Hematopoietic multipotent progenitor cell treated with erythropoietin and hydrocortisone succinate and interleukin-3 and kit ligand, for 6 days (in vitro differentiated cells): ENCODE measurements at places on chromosomes 2 and 18.
A peak's percentile ranks its signal among the peaks of the same experiment; 100 is the strongest.

DNA sequence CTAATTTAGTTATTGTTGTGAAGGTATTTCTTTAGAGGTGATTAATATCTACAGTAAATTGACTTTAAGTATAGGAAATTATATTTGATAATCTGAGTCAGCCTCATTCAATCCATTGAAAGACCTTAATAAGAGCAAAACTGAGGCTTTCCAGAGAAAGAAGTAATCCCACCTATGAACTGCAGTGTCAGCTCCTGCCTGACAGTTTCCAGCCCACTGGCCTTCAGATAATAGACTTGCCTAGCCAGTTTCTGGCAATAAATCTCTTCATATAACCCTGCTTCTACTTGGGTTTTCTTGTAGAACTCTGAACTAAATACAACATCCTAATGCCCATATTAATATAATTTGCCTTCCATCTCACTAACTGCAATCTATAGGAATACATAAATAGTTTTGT lies 437.9 kb upstream of the UBE2E3 start:
- DNase-seq = no peak

- DNase-seq = no peak
Observed at GRCh38 chr2:236597629-236598028, 28.0 kb downstream of the ACKR3 start.

- no peak for DNase-seq
Observed at GRCh38 chr18:38941711-38942561, 1376.3 kb upstream of the CELF4 start.

DNA sequence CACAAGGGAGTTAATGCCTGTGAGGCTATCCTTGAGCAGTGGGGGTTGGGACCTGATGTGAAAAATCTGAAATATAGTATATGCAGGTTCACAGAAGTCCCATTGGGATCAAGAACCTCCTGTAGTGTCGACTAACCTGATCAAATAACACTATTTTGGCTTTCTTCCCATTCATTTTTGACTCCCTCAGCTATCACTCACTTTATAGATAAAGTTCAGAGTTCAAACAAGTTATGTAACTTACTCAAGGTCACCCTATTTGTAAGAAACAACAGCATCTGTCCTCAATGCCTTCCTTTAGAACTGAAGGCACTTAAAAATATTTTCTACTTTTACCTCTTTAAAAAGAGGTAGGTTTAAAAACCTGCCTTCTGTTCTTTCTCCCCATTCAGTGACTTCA lies 341.6 kb downstream of the DPP10 start:
- DNase-seq = no peak

DNA sequence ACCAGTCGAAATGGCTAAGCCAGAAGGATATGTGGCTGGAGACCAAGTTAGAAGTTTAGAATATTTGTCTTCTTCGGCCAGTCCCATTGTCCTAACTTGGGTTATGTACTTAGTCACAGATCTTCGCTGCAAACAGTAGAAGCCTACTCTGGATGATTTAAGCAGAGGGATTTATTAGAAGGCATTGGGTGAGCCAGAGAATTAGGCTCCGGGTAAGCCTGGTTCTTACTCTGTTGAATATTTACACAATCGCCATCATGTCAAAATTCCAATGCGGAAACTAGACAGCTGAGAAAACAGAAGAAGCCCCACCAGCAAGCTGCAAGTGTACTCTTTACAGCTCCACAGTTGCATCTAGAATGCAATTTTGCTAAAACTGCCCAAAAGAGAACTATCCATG lies 276.6 kb downstream of the CMPK2 start:
- no peak for DNase-seq

- no peak for DNase-seq
Observed at GRCh38 chr18:27540111-27540510, 355.0 kb upstream of the CHST9 start.

DNA sequence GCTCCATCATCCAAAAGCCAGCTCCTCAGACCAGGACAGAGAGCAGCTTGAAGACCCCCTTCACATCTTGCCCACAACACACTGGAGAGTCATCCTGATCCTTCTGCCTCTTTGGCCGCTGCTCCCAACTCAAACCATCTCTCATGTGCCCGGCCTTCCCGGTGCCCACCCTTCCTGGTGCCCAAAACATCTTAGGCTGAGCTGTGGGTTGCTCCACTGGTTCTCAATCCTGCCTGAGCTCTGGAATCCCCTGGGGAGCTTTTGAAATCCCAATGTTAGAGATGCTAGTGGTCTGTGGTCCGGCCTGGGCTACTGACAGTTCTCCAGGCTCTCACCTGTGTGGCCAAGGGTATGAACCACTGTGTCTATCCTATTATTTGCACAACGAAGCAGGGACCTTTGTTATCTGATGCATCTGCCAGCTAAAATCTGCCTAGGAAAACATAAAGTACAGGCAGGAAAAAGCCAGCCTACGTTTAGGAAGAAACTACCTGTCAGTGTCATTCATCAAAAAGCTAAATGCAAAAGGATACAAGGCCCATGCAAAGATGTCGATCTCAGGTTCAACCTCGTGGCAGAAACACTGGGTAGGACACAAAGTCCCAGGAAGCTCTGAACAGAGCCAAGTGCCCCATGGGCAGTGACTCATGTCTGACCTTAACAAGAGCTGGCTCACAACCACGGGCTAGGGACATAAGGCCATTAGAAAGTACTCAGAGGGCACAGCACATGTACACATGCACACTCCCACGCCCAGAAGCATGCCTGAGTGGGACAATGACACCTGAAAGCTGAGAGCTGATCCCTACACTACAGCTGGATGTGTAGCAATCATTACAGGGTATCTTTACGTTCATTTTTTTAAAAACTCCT lies 30.8 kb downstream of the TBC1D8 start:
- DNase-seq = no peak

GRCh38 chr2:88707003-88707402 lies 15.5 kb downstream of the RPIA start:
- DNase-seq = no peak

DNA sequence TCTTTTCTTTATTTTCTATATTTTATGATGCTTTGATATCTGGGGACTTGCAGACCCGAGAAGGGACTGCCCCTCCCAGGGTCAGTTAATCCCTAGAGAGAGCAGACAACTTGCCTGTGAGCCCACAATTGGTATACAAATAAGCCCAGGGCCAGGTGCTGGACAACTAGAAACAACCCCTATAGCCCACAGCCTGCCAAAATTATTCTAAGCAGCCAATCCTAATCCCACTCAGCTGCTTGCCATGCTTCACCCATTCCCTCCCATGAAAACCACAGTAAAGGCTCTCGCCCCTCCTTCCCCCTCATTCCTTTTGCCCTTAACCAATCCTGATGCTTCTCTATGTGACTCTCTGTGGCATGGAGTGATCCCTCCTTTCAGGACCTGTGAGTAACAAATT lies 380.7 kb downstream of the RBM43 start:
- DNase-seq = no peak

DNA sequence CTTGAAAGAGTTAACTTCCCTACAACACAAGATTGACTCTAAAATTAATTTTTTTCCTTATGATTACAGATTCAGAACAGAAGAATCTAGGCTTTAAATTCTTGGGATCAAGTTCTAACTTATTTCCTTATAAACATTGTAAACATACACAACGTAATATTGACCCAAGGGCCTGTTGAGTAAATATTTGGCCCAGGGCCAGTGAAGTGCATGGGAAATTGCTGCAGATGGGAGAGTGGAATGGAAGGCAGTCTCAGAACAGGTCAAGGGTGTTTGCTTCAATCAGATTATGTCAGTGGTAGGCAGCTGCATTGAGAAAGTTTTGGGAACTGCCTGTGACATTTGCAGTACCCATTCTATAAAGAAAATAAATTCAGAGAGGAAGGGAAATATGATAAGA lies 137.6 kb downstream of the MYO1B start:
- no peak for DNase-seq

DNA sequence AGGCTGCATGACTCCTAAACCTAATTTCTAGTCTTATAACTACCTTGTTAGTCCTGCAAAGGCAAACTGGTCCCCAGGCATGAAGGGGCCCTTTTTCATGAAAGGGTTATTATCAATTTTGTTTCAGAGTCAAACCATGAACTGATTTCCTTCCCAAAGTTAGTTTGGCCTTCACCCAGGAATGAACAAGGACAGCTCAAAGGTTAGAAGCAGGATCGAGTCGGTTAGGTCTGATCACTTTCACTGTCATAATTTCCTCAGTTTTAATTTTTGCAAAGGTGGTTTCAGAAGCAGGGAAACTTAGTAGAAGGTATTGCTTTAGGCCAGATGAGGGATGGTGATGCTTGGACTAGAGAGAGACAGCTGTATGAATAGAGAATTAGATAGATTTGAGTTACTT lies 8.7 kb upstream of the ALS2 start:
- no peak for DNase-seq

DNA sequence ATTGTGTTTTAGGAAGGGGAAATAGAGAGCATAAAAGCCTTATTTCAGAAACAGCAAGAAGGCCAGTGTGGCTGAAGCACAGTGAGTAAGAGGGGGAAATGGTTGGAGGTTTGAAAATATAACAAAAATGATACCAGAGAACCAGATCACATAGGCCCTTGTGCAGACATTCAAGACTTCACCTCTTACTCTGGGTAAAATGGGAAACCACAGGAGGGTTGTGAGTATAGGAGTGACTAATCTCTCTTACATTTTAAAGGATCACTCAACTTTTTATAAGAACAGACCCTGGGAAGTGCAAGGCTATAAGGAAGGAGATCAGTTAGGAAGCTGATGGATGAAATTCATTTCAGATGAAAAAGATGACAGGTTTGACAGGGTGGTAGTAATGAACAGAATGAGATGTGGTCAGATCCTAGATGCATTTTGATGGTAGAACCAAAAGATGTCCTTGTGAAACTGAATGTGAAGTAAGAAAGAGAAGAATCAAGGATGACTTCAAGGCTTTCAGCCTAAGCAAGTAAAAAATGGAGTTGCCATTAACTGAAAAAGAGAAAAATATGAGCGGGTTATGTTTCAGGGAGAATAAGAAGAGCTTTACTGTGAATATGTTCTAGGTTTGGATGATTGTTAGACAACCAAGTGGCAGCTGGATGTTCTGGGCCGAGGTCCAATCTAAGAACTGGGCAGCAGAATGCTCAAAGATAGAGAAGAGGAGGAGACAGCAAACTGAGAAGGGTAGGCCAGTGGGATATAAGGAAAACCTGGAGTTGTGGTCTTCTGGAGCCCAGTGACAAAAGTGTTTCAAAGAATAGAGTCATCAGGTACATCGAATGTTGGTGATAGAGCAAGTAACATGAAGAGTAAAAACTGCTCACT lies 65.1 kb downstream of the USP40 start:
- DNase-seq = no peak

GRCh38 chr2:16088035-16088801 lies 147.9 kb downstream of the MYCN start:
- DNase-seq = peak; percentile 9

- no peak for DNase-seq
Observed at GRCh38 chr2:14654835-14655282, 22.3 kb downstream of the LRATD1 start.

GRCh38 chr18:10840743-10841142 lies 308.6 kb downstream of the PIEZO2 start:
- peak; percentile 54 for DNase-seq

DNA sequence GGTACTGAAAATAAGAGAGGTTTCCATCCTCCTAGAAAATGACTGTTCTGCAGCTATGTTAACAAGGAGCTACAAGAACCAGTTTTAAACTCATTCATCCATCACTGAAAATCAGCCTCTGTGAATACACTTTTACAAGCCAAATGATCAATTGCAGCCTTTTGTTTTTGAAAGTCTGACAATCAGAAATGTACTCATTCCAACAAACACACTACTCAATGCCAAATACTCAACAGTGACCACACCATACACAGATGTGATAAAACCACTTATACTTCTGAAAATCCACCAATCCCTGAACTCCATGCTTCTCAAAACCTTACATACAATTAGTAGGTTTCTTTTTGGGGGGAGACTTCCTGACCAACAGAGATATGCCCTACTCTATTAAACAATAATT lies 663.9 kb upstream of the CHAC2 start:
- DNase-seq = no peak

GRCh38 chr18:59697236-59697932 lies at the start of gene CCBE1:
CCBE1 (minus strand) TSS chr18:59697423.
- peak; percentile 45 for DNase-seq

DNA sequence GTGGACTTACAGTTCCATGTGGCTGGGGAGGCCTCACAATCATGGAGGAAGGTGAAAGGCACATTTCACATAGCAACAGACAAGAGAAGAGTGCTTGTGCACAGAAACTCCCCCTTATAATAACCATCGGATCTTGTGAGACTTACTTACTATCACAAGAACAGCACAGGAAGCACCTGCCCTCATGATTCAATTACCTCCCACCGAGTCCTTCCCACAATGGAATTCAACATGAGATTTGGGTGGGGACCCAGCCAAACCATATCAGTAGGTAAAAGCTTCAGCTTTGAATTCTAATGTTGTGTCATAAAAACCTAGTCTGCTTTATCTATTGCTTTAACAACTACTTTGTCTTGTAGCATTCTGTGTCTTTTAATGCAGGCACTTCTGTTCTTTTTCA lies 140.4 kb upstream of the PIK3C3 start:
- no peak for DNase-seq

DNA sequence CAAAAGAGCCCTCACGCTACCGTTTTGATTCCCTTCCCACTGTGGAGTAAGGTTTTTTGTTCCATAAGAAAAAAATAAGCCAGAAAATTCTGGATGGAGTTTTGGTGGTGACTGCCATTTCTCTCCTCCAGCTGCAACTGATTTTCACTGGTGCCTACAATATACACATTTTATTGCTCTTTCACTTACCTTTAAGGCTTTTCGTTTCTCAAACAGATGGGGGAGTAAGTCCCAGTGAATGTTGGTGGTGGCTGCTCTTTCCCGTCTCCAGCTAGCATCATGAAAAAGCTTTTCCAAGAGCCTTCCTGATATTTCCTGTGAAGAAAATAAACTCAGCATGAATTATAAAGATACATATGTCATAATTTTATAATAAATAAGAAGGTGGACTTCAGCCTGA lies 932.5 kb upstream of the PIK3C3 start:
- DNase-seq = no peak

GRCh38 chr18:61870151-61870550 lies 22.7 kb downstream of the RNF152 start:
- no peak for DNase-seq

DNA sequence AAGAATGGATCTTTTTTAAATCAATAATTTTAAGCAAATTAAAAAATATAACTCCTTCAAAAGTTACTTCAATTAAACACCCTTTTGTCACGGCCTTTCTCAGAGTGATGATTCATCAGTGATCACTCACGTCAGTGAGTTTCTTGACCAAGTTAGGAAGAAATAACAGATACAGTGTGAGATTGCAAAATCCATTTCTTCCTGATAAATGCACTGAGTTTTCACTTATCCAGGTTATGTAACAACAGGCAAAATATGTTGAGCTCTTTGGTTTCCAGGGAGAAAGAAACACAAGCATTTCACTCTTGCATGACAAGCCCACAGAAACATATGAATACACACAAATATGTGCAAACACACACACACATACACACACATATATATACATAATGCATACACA lies 195.9 kb upstream of the CYRIA start:
- DNase-seq = peak; percentile 18

- no peak for DNase-seq
Observed at GRCh38 chr18:10210057-10210633, 244.3 kb upstream of the APCDD1 start.
